ENCODE measurements at places on chromosomes 11 and 22.

GRCh38 chr22:50307890-50308596 is 597 bp upstream of the PLXNB2 start:
- no peak for DNase-seq

DNA sequence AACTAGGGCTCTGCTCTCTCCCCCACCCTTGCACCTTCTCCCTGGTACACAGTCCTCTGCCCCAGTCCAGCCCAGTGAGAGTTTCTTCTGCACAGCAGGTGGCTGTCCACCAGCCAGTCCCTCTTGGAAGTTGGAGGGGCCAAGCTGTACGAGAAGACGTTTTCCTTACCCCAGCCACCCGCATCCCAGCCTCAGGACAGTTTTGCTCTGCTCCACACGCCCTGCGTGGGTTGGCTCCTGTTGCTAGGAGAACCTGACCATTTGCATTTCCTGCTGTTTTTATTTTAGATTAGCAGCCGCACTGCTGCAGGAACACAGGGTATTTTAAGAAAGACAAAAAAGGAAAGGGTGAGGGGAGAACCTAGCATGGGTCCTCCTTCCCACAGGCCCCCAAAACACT is 17.6 kb upstream of the NRGN start:
- no peak for DNase-seq

DNA sequence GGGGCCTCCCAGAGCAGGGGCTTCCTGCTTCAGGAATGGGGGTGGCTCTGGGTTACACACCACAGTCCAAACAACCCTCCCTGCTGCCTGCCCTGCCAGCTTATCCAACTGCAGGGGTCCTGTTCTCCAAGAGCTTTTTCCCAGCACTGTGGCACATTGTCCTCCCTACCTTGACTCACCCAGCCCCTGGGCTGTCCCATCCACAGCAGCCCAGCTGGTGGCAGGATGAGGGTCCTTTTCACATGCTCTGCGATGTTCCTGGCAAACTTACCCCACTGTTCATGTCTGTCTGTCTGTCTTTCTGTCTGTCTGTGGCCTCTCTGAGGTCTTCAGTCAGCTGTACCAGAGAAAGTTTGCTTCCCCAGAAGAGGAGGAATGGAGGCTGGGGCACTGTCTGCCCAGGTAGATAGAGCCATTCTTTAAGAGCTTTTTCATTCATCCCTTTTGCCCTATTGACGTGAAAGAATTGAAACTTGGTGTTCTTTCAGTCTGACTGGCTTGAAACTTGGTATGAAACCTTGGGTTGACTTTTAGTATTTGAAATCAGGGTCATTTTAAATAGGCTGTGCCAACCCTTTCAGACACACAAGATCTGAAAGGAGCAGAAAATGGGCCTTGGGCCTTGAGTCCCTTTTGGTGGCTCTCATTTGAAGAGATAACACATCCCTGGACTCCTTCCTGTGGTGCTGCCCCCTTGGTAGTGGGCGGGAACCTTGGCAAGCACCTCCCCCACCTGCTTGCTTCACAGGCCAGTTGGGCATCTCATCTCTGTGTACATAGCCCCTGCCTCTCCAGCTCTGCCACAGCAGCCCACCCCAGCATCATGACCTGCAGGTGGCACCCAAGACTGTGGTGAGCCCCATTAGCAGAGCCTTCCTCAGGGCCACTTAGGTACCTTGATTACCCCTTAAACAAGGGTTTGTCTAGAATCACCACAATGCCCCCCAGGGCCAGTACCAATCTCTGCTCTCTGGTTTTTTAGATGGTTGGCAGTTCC is 74.6 kb upstream of the SUSD2 start:
- DNase-seq, result no peak

DNA sequence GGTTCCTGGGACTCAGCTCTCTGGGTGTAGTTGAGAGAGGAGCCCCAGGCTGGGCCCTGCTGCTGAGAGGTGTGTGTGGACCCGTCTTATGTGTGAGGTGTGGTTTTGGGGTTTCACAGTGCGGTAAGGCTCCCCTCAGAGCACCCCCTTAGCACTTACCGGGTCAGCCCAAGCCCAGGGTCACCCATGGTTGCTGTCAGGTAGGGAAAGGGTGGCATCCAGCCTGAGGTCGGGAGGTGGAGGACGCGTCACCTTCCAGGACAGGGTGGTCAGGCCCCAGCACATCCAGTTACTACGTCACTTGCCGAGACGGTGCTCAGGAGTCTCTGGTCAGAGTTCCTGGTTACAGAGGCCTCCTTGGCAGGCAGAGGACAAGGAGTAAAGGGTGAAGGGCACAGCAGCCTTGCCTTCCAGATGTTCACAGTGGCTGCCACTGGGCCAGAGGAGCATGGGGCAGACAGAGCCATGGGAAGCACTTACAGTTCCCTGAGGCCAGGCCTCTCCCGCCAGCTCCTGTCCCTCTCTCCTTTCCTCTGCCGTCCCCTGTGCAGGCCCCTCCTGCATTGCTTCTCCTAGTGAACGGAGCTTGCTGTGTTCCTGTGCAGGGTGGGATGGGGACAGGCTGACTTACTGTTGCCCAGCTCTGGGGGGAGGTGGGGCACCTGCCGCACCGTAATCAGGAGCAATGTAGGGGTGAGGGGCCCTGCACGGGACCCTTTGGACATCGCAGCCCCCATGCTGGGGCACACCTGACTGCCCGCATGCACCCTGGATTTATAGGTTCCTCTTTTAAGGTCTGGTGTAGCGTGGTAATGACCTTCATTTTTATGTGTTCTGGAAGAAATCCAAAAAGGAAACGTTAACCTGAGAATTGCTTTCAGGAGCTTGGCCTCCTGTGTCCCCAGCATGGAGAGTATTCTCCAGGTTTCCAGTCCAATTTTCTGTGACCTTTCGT is 285.9 kb downstream of the TBC1D22A start:
- DNase-seq, result no peak

DNA sequence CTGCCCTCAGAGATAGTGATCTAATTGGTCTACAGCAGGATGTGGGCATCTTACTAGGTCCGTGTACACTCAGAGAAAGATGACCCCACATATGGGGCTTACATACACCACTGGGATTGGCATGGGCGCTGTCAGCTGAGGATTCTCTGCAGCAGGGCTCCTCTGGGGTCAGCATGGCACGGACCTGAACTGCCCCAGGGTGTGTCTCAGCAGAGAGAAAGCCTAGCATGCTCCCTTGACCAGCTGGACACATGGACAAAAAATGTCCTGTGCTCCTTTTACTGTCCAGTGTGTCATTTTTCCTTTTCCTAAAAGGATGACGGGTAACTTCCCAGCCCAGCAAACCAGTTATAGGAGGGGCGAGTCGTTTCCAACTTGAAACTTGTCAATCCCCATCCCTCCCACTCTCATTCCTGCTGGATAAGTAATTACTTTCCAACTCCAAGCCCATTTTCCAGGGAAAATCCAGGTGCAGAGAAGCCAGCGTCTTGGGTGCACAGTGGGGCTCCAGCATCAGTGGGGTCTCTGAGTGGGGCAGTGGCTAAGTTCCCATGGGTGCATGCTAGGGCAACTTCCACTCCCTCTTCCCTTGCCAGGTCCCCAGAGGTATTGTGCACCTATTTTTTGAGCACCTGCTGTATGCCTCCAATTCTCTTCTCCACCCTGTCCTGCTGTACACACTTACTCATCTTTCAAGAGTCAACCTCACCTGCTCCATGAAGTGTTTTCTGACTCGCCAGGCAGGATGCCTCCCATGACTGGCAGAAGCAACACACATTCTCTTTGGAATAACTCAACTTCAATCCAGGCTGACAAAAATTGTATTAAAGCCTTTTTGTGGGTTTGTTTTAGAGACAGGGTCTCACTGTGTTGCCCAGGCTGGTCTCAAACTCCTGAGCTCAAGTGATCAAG is 5.0 kb downstream of the VSTM5 start:
- DNase-seq, result no peak

DNA sequence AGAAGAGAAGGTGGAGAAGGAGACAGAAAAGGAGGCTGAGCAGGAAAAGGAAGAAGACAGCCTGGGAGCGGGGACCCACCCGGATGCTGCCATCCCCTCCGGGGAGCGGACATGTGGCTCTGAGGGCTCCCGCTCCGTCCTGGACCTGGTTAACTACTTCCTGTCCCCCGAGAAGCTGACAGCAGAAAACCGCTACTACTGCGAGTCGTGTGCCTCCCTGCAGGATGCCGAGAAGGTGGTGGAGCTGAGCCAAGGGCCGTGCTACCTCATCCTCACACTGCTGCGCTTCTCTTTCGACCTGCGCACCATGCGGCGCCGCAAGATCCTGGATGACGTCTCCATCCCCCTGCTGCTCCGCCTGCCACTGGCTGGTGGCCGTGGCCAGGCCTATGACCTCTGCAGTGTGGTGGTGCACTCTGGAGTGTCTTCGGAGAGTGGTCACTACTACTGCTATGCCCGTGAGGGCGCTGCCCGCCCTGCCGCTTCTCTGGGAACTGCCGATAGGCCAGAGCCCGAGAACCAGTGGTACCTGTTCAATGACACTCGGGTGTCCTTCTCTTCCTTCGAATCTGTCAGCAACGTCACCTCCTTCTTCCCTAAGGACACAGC is 21.4 kb downstream of the USP35 start:
- DNase-seq, result peak; percentile 30

- DNase-seq, result no peak
Observed at GRCh38 chr11:91293119-91293518, 931.5 kb upstream of the FAT3 start.

DNA sequence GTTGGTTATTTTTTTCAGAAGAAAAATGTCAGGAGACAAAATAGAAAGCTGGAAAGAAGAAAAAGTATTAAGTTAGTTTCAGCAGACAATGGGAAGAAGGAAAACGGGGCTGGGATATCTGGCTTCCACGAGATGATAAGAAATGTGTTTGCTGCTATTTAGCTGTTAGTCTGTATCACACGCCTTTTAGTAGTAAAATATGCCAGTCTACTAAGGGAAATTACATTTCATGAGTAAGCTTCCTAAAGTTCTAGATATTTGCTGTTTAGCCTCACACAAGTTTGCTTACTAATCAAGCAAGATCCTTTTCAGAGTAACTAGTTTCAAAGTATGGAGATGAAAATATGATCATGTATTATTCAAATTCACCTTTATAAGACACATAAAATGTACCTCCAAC is 1.5 kb downstream of the OR51B4 start:
- no peak for DNase-seq

- DNase-seq, result no peak
Observed at GRCh38 chr11:794013-794765, 3.9 kb downstream of the SLC25A22 start.

GRCh38 chr11:128498721-128499245 is 88.6 kb downstream of the ETS1 start:
- no peak for DNase-seq

- no peak for DNase-seq
Observed at GRCh38 chr11:76656050-76656531, 14.5 kb downstream of the LRRC32 start.

- DNase-seq, result peak; percentile 74
Observed at GRCh38 chr11:8018484-8019313, 31.6 kb downstream of the EIF3F start.

GRCh38 chr22:42831712-42832111 is 25.4 kb downstream of the ARFGAP3 start:
- DNase-seq, result no peak

- DNase-seq, result no peak
Observed at GRCh38 chr11:128231845-128232410, 355.4 kb downstream of the ETS1 start.

- no peak for DNase-seq
Observed at GRCh38 chr11:73539506-73540084, 58.3 kb downstream of the FAM168A start.

- no peak for DNase-seq
Observed at GRCh38 chr11:15233371-15234165, 118.8 kb downstream of the INSC start.

GRCh38 chr22:18075720-18076497 is 1.9 kb upstream of the PEX26 start:
- DNase-seq, result peak; percentile 71

GRCh38 chr11:17734986-17735817 is 621 bp downstream of the KCNC1 start:
- peak; percentile 83 for DNase-seq

DNA sequence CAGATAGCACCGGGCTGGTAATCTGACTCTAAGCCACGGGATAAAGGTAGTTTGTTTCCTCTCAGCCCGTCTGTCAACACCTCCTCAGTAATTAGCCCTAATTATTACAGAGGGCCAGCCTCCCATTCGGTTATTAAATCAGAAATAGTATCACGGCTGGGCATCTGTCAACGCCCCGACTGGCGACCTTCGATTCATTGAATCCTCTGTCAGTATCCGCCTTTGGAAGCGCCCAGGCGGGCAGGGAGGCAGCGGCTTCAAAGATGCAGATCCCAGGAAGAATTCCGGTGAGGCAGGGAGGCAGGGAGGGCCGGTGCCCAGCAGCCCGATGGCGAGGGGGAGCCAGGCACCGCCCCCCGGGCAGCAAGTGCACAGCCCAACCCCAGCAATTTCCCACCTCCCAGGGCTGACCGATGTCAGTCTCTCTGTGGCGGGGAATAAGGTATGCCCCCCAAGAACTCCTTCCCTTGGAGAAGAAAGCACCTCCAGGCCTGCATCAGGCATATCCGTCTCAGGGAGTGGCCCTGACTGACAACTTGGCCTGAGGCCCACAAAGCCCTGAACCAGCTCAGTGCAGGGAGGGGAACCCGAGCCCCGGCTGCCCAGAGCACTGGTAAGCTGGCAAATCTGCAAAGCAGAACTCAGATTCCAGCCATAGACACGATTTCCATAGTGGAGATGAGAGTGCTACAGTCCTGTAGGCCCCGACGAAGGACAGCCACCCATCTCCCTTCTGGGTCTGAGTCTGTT is 11.4 kb downstream of the GNB1L start:
- DNase-seq, result no peak

GRCh38 chr22:46451741-46452140 is 85.7 kb downstream of the CELSR1 start:
- no peak for DNase-seq
